Stimulated activated naive CD4-positive, alpha-beta T cell treated with Interleukin-2 at 50 U/mL for 16 hours (primary cell): ENCODE measurements at places on chromosomes 3 and 15.

DNA sequence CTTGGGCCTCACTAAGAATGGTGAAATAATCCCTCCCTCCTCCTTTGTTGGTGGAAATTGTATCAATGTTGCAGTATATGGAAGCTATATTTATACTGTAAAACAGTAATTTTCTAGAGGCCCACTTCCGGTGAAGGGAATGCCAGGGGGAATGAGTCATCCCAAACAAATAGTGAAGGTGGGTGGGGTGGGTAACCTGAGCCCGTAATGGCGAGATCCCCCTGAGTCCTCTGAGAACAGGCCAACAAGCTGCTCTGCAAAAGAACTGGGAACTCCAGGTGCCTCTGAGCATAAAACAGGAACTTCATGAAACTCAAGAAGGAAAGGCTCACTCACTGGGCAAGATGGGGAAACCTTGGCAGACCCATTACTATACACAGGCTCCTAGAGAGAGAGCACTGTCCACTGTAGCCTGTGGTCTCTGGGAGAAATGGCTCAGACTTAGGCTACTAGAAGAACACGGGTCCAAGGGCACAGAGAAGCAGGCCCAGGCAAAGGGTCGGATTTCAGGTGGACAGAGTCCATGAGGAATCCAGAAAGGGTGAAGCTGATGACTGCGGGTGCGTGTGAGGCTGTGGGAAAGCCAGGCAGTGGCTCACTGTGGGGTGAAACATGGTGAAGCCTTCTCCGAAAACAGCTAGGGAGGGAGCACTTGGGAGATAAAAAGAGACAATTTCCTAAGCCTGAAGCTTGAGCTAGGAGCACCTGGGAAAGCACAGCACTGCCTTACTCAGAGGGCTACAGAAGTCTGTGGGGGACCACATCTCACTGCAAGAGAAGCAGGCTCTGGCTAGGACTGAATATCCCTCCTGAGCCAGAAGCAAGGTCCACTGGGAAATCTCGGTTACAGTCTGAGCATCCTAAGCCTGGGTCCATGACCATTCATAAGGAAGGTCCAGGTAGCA is 19.8 kb downstream of the LARP6 start:
- no peak for DNase-seq

DNA sequence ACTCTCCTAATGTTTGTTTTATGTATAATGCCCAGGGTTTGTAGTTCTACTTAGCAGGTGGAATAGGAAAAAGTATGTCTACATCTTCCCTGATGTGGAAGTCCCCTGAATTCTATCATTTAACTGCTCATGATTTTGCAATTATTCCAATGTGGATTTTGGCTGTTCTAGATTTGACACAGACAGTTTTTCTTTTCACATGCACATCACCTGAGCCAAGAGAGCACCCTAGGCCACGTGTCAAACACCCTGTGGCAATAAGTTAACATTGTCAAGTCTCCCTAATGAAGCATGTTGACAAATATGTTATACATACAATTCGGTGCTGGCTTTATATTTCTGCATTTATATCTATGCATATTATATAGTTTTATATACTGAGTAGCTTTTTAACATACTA is 70.0 kb upstream of the SUCLG2 start:
- DNase-seq, result no peak

GRCh38 chr15:89472785-89473256 is 23.6 kb downstream of the RHCG start:
- no peak for DNase-seq

- DNase-seq, result no peak
These were observed 21.6 kb downstream of the FSIP1 start for GRCh38 chr15:39761006-39761405.

DNA sequence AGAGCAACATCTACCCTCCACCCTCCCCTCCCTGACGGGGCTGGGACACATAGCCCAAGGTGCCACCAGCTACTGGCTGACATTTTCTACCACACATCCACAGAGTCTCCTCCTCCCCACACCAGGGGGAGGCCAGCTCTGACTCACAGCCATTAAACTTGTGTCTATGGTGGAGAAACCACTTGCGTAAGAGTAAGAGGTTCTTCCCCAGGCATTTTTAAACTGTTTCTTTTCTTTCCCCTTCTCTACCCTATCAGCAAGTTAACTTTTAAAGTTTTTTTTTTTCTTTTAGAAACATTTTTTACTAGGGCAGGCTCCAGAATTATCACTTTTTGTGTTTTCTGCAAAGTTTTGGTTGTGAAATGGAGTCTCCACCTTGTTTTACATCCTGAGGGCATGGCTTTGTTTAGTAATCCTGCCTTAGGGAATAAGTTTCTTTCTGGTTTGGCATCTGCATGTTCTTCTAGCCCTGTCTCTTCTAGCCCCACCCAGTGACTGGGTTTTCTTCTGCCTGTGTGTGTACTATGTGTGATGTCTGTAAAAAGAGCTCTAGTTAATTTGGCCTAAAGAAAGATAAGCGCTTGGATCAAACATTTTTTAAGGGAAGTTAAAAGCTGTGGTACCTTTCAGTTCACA is 148.8 kb upstream of the GADL1 start:
- DNase-seq, result no peak

- DNase-seq, result no peak
These were observed 742 bp downstream of the TNK2 start for GRCh38 chr3:195907684-195907933.

DNA sequence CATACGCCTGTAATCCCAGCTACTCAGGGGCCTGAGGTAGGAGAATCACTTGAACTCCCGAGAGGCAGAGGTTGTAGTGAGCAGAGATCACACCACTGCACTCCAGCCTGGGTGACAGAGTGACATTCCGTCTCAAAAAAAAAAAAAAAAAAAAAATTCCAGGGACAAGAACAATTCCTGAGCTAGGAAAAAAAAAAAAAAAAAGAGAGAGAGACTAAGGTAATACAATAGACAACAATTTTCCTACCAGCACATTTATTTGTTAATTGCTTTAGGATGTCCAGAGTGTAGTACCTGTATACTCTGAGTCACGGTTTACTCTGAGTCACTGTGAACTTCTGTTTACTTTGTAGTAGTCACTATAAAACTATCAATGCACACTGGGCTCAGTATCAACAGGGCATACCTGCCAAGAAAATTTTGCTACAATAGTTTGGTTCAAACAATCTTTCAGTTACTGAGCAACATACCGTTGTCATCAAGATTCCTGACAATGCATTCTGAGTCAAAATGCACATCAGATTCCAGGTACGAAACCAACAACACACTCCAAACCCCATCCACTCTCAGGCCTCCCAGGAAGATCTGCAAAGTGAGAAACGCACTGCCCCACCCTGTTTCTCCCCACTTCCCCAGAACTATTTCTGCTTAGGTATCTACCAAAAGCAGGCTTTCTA is 28.3 kb downstream of the IGF2BP2 start:
- DNase-seq, result no peak

- DNase-seq, result no peak
These were observed 267.1 kb downstream of the XXYLT1 start for GRCh38 chr3:195003893-195004289.

- no peak for DNase-seq
These were observed 230.4 kb downstream of the PLCL2 start for GRCh38 chr3:17115186-17115585.

GRCh38 chr3:182490596-182491491 is 302.5 kb upstream of the ATP11B start:
- DNase-seq, result no peak
